ENCODE measurements at places on chromosomes 2 and 18.

DNA sequence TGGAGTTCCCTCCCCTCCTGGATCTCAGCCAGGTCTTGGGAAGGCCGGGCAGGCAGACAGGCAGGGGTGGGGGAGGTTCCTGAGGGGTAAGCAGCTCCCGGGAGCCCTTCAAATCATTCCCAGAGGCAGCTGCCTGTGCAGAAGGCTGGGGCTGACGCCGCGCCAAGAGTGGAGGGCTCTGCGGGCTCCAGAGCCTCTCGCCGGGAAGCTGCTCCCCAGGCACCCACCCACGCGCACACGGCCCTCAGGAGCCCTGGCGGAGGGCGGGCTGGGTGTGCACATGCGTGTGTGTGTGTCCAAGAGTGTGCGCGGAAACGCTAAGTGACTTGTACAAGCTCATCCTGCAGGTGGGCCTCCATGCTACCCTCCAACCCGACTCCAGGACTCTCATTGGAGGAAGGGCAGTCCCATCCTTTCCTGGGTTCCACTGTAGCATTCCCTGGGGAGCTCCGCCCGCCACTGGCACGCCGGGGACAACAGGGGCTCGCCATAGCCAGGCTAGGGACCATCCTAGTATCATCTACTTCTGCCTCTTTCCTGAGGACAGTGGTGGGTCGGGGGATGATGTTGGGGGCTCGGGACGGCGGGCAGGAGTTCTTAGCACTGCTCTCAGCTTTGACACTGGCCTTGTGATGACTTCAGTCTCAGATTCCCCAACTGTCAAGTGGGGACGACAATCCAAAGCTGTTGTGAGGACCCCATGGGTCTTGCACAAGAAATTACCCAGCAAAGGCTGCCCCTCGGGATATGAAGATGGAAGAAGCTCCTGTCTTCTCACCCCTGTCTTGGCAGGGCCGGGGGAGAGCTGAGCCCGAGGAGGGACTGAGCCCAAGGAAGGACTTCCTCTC lies 50.3 kb downstream of the INHBB start:
- no peak for DNase-seq

DNA sequence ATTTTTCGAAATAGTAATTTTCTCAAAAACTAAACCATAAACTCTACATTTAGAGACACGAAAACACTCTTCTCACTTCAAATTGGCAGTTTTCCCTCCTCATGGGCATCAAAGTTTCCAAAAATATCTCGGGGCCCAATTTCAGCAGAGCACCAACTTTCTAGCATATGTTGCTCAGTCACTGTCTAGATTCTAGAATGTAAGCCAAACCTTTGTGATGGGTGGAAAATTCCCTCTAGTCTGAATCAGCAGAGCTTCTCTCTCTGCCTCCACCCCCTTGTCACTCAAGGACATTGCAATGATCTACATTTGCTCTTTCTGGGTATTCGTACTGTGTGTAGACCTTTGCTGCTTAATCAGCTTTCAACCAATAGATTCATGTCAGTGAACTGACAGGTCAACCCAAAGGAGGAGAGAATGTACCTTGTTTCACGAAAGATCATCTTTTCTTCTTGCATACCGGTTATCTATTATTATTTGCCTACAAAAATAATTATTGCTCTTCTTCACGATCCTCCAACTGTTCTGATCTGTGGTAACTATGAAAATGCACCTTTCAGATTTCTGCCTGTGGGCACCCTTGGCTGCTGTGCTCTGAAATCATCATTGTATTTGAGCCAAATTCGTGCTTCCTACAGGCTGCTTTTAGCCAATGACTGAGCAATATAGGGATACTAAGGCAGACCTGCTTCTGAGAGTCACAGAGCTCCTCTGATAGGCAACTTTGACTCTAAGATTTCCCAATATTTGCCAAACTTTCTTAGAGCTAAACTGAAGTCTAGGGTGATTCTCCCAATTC lies 38.7 kb upstream of the GLS start:
- no peak for DNase-seq

GRCh38 chr2:199991691-199992090 lies 36.3 kb downstream of the MAIP1 start:
- no peak for DNase-seq

GRCh38 chr2:169664600-169664977 lies 29.6 kb downstream of the CFAP210 start:
- DNase-seq: no peak

DNA sequence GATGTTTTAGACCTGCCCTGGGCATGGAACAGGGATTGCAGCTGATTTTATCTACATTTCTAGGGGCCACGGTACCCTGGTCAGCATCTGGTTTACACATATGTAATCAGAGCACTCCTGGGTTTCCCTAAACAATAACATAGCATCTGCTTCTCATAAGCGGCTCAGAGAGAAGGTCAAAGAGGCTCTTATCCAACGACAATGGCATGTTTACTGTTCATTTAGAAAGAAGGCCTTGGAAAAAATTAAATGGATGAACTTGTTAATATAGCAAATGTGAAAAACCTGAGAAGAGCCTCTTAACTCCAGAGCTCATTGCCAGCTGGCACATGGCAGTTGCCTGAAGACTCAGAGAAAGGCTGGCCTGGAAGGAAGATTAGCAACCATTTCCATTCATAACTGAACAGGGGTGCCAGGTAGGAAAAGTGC lies 202.8 kb upstream of the THUMPD2 start:
- DNase-seq: no peak

GRCh38 chr18:73199151-73199550 lies 331.4 kb upstream of the NETO1 start:
- DNase-seq: no peak

DNA sequence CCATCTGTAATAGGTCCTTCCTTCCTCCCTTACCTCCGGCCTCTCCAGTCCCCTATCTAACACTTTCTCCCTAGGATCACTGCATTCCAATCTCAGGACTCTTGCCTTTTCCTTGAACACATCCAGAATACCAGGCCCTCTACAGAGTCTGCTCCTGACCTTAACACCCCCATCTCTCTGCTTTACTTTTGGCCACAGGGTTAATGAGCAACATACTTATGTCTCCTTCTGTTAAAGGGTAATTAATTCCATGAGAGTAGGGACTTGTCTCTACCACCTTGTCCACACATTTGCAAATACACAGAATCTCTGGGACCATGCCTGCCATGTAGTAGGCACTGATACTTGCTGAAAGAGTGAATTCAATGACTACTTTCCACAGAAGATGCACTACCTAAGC lies 94.9 kb downstream of the COBLL1 start:
- DNase-seq: no peak

GRCh38 chr2:33316328-33316727 lies 160.1 kb upstream of the RASGRP3 start:
- no peak for DNase-seq

- DNase-seq: peak; percentile 17
Measured at GRCh38 chr18:12658426-12659138, 675 bp upstream of the SPIRE1 start.

GRCh38 chr2:137670111-137670510 lies 294.2 kb upstream of the HNMT start:
- no peak for DNase-seq

DNA sequence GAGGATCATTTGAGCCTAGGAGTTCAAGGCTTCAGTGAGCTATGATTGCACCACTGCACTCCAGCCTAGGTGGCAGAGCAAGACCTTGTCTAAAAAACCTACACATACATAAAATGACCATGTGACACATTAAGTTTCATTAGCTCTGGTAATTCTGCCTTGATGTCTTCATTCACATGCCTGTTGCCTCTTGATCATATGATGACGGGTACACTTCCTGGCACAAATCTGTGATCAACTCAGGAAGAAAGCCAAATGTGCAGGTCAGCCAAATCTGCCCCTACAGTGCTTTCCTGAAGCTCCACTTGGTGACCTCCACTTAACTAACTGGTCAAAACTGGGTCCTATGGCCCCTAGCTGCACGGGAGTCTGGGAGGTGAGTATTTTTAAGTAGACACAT lies 54.4 kb upstream of the B3GNT7 start:
- no peak for DNase-seq

- DNase-seq: no peak
Measured at GRCh38 chr2:88735133-88735532, 43.7 kb downstream of the RPIA start.

- no peak for DNase-seq
Measured at GRCh38 chr2:150802635-150803034, 315.2 kb upstream of the RND3 start.

- DNase-seq: no peak
Measured at GRCh38 chr2:205868053-205868452, 185.8 kb downstream of the NRP2 start.

GRCh38 chr2:167935803-167936110 lies 311.6 kb downstream of the STK39 start:
- DNase-seq: no peak

- no peak for DNase-seq
Measured at GRCh38 chr2:232388324-232388891, 9.9 kb downstream of the ALPP start.

DNA sequence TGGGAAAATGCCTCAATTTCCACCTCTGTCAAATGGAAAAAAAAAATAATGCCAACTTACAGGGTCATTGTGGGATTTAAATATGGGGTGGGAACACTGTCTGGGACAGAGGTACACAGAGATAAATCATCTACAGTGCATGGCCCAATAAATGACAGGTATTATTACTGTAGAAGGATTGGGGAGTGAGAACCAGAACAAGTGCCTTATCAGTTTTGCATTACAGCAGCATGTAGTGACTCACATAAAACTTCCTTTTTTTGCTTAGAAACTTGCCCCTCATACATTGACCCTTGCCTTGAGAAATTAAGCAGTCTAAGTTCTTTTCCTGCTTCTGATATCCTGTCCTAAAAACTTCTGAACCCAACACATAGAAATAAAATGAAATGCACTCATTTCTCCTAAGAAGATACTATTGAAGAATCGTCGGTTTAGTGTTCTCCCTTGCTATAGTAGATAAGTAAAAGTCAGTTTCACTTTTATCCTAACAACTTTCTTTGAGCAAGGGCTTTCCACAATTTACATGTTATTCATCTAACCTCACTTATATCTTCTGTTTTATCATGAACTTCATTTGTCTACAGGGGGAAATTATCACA lies 121.0 kb upstream of the HAAO start:
- no peak for DNase-seq

GRCh38 chr2:165568361-165568760 lies 98.9 kb downstream of the CSRNP3 start:
- no peak for DNase-seq

GRCh38 chr2:200470230-200470629 lies 39.6 kb downstream of the KCTD18 start:
- no peak for DNase-seq

GRCh38 chr18:48313792-48314191 lies 95.4 kb downstream of the ZBTB7C start:
- DNase-seq: no peak

DNA sequence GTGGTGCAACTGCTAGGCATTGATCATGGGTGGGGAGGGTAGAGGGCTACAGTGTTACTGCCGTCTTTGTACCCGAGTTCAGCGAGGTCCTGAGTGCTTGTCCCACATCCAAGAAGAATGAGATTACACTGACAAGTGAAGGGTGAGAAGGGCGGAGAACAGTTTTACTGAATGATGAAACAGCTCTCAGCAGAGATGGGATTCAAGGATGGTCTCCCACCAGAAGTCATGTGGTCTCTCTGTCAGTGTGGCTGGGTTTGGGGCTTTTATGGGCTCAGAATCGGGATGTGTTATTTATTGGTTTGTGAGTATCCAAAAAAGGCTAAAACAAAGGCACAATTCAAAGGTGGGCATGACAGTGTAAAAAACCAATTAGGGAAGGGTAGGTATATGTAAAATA lies 10.8 kb upstream of the ASB1 start:
- no peak for DNase-seq

- peak; percentile 8 for DNase-seq
Measured at GRCh38 chr2:239120664-239121063, 272.8 kb downstream of the TWIST2 start.

DNA sequence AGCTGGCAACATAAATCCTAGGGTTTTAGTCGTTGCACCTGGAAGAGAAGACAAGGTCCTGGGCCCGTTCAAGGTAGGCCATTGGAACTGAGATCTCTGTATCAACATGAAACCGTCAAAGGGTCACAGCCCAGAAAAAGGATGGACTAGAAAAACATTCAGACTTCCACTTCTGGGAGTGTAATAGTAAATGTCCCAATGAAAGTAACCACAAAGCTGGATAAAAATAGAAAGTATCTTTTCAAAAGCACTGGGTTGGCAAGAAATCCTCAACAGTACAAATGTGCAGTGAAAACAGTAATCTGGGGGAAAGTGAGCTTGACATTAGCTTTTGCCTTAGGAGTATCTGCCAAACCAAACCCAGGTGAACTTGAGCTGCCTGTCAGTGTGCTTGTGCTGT lies 12.9 kb downstream of the CGREF1 start:
- no peak for DNase-seq

- DNase-seq: no peak
Measured at GRCh38 chr2:232976176-232976575, 36.9 kb downstream of the NGEF start.

- no peak for DNase-seq
Measured at GRCh38 chr2:207635468-207636200, 10.4 kb upstream of the METTL21A start.

DNA sequence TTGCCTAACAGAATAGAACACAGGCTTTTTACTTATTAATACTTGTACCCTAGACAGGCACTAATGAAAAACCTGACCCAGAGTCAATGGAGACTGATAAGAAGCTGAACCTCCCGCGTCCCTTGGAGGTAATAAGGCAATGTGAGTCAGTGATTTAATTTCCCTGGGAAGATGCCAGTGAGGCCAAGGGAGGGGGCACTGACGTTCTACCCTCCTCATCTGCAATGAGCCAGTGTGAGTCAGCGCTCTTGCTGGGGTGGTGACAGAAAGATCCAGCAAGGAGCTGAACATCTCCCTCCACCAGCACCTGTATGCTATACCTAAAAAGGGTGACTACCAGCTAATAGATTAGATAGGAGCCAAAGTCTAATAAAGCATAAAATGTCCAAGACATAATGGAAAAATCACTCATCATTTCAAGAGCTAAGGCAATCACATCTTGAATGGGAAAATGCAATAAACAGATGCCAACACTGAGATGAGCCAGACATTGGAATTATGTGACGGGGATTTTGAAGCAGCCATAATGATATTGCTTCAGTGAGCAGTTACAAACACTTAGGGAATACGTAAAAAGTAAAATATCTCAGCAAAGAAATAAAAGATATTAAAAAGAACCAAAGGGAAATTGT lies 116.9 kb downstream of the TPGS2 start:
- DNase-seq: no peak

GRCh38 chr2:134772493-134773169 lies 53.8 kb upstream of the TMEM163 start:
- no peak for DNase-seq

GRCh38 chr2:210363261-210363660 lies 48.3 kb upstream of the MYL1 start:
- no peak for DNase-seq

- DNase-seq: no peak
Measured at GRCh38 chr2:121895723-121896571, 140.5 kb downstream of the TSN start.

DNA sequence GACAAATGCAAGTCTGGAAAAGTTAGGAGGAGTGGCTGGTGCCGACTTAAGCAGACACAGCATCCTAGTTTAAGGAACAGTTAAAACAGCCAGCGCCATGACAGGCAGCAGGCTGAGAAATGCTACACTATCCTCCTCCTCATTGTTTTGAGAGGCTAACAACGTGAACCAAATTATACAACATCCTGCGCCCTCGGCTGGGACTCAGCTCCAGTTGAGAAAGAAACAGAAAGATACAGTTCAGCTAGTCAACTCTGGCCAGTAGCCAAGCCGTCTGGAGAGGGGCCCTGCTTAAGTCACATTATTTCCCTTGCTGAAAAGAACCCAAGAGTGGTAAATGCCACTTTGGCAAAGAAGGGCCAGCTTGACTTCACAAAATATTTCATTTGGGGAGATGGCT lies 90.2 kb downstream of the BCL11A start:
- DNase-seq: no peak

- DNase-seq: no peak
Measured at GRCh38 chr2:96591054-96591453, 47.1 kb downstream of the KANSL3 start.
